ENCODE measurements at places on chromosomes 3 and 15. TPM values are rescaled to one million over a fixed set of nuclear protein-coding genes. Genes with fewer than 3 reads are reported as not detected.

The SSUH2 gene
- 0.88 TPM for polyA plus RNA-seq

The CKMT1B gene
- polyA plus RNA-seq: 23.2 TPM

The TMEM39A gene
- 21.1 TPM for polyA plus RNA-seq

The PIERCE2 gene
- polyA plus RNA-seq: 13.1 TPM

The ANKRD63 gene
- not detected for polyA plus RNA-seq
